ENCODE measurements at places on chromosomes 2 and 18.

DNA sequence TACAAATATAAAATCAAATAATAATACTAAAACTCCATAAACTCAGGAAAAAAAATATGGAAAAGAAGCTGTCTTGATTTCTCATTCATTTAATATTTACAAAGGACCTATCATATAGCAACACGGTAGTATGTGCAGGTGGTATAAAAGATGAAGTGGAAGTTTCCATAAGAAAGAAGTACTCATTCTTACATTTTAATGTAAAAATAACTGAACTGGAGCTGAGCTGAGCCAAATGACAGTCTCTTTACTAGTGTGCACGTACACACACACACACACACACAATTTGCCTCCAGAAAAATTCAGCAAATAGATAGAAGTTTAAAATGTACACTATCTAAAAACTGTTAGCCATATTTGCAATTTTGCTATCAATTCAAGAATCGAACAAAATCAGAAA lies 54.1 kb downstream of the ASXL2 start:
- DNase-seq, result no peak

- no peak for DNase-seq
These were observed 94.8 kb upstream of the ITGB6 start for GRCh38 chr2:160294889-160295288.

GRCh38 chr18:29644276-29644675 lies 1398.3 kb downstream of the DSC3 start:
- DNase-seq, result peak; percentile 11

DNA sequence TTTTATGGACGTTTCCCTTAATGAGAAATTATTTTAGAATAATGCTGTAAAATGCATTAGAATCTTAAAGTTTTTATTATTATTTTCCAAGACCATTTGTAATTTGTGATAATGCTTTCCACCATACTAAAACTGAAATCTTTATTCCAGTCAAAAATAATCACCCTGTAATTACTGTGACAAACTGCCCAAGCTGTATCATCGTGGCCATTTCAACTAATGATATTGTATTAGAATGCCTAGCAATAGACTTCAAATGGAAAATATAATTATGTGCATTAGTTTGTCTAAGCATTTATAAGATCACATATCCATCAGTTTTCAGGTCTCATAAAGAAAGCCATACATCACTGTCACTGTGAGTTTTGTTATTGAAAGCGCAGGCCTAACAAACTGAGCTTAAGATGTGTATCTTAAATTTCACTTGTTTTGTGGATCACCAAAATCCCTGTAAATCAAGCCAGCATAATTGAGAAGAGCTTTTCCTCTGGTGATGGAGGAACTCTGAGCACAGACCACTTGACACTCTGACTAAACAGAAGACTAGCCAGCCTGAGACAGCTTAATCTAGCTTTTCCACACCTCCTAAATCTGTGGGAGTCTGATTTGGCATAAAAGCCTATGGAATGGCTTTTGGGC lies 1312.2 kb upstream of the ACVR2A start:
- DNase-seq, result no peak

DNA sequence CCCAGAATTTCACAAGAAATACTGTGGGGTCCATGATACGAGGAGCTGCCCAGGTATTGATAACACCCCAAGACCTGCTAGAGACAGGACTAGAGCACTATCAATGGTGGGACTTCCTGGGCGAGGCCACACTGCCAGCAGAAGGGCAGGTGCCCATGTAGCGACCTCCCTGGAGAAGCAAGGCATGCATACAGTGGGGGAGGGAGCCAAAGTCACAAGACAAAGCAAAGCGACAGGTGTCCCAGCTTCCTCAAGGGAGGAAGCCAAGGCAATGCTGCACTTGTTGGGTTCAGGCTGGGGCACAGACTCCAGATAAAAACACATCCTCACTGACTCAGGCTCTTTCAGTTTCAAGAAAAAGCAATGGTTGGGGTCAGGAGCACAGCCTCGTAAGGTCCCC lies 7.5 kb downstream of the CD207 start:
- no peak for DNase-seq

DNA sequence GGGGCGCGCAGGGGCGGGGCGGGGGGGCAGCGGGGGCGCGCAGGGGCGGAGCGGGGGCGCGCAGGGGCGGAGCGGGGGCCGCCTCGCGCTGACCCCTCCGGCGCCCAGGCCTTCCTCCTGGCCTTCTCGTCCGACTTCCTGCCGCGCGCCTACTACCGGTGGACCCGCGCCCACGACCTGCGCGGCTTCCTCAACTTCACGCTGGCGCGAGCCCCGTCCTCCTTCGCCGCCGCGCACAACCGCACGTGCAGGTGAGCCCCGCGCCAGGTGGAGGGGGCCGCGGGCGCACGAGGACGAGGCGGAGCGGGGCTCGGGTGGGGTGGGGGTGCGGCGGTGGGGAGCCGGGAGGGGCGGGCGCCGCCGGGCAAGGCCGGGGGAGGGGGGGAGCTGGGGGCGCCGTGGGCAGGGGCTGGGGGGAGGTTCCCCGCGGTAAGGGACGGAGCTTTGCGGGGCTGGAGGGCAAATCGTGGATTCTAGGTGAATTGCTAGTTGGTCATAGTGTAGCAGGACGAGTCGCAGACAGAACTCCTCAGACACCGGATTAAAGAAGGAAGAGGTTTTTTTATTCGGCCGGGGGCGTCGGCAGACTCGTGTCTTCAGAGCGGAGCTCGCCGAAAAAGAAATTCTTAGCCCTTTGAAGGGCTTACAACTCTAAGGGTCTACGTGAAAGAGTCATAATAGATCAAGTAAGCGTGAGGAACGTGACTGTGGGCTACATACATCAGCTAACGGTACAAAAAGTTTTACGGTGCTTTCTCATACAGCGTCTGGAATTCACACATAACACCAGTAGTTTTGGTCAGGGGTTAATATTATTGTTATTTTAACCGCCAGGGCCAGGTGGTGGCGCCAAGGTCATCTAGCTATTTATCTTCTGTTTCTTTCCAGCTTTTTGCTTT lies 29.9 kb downstream of the ANO7 start:
- DNase-seq, result peak; percentile 16

DNA sequence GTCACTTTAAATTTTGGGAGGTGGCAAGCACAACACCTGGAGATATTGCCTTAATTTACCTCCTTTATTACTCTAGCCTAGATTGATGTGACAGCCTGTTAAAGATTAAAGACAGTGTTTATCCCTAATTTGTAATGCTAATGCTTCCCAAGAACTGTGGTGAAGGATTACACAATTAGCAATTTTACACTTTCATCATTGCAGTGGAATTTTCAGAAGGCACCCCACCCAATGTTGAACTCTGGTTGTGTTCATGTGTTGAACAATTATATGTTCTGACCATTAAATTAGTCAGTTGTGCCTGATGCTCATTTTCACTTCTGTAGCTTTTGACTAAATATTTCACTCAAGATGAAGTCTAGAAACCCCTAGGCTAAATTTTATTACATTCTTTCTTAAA lies 317.1 kb upstream of the CWC22 start:
- DNase-seq, result no peak

DNA sequence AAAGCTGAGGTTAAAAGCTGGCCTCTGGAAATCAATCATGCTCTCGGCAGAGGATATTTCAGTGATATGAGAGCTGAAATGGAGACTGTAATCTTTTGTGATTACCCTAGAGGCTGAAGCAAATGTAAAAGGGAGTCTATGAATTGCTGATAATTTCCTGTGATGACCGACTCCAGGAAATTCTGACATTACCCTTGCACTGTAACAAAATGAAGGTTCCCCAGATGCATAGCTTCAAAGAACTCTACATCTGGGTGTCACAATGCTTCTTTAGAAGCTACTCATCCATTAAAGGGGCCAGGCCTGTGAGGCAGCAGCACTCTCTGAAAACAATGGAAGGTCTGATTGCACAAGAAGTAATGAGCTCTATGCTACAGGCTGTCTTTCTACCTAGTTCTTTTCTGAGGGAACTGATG lies 268.2 kb upstream of the SESTD1 start:
- no peak for DNase-seq

GRCh38 chr2:231672617-231673347 lies 35.5 kb upstream of the PTMA start:
- DNase-seq, result peak; percentile 77

GRCh38 chr2:222424276-222424728 lies at the start of gene SGPP2:
TSS of gene SGPP2 (plus strand) at chr2:222424543. CDS start at chr2:222424603, 60 bp downstream.
- DNase-seq, result no peak

- no peak for DNase-seq
These were observed 72.4 kb downstream of the PXDN start for GRCh38 chr2:1671916-1672315.

DNA sequence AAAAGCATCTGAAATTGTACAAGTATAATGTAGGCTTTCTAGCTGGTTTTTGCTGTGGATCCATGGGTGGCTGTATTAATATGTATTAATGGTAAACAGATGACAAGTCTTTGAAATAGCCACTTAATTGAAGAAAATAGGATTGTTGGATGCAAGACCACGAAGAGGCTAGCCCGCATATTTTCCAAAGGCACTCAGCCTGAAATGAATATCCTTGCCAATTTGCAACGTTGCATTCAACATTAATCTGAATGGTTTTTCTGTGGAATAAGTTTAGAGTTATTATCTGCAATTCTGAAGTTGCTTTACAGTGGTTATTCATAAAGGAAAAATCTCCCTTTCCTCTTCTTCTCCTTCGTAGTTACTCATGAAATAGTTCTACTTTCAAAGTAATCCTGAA lies 86.2 kb upstream of the SPATS2L start:
- DNase-seq, result no peak

- peak; percentile 12 for DNase-seq
These were observed 208.4 kb downstream of the CDH20 start for GRCh38 chr18:61541673-61542072.

GRCh38 chr2:66794551-66794950 lies 359.6 kb downstream of the MEIS1 start:
- DNase-seq, result no peak

- DNase-seq, result no peak
These were observed 80.6 kb downstream of the TRABD2A start for GRCh38 chr2:84800194-84800805.

DNA sequence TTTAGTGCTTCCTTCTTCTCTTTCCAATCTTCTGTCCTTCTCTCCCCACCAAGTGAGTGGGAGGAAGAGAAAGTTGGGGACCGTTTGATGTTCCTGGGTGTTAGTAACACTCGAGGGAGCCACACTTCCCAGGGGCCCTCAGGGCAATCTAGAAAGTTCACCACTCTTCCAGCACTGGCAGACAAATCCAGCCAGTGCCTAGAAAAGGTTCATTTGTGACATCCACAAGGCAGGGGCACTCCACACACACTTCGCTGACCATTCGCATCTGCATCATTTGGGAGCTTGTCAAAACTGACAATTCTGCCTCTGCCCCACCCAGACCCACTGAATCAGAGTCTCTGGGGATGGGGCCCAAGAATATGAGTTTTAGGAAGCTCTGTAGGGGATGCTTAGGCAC lies 86.8 kb upstream of the ST3GAL5 start:
- no peak for DNase-seq

GRCh38 chr18:77529492-77530176 lies 280.0 kb downstream of the GALR1 start:
- DNase-seq, result no peak

DNA sequence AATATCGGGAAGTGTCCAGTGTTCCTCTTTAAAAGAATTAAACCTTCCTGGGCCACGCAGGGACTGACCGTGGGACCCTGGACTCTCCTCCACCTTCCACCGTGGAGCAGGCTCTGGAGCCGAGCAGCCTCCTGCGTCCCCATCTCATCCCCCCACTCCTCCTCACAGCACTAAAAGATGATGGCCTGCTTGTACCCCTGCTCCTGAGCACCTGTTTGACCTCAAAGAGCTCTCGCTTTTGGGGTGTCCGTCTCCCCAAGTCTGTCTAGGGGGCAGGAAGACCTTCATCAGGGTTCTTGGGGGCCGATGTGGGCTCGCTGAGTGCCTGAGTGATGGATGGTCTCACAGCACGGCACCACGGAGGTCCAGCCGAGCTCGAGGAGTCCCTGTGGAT lies 1.2 kb upstream of the SDC1 start:
- DNase-seq, result no peak

GRCh38 chr18:56516789-56517188 lies 121.6 kb downstream of the TXNL1 start:
- no peak for DNase-seq

DNA sequence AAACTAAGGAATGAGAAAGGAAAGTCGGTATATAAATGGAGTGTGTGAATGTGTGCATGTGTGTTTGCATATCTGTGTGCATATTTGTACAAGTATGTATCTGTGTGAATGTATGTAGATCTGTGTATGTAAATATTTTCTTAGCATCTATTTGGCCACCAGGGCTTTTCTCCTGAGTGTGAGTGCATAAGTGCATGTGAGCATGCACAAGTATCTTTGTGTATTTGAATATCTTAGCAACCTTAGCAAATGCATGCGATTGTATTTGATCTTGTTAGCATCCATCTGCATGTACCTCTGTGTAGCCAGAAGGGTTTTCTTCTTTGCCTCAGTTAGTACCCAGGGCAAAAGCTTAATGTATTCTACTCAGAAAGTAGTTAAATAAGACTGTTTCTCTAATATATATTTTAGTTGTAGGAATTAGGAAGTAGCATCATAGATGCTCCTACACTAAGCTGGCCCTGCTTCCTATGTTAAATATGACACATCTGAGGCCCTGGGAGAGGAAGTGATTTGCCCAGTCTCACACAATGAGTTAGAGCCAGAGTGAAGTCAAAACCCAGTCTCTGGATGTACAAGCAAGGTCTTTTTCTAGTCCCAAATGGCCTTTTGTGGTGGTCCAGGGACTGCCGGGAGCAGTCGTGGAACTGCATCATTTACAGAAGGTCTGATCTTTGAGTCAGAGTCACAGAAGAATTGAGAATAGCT lies 9.2 kb downstream of the FKBP1B start:
- DNase-seq, result no peak

GRCh38 chr2:204974487-204974886 lies 429.2 kb downstream of the PARD3B start:
- no peak for DNase-seq

DNA sequence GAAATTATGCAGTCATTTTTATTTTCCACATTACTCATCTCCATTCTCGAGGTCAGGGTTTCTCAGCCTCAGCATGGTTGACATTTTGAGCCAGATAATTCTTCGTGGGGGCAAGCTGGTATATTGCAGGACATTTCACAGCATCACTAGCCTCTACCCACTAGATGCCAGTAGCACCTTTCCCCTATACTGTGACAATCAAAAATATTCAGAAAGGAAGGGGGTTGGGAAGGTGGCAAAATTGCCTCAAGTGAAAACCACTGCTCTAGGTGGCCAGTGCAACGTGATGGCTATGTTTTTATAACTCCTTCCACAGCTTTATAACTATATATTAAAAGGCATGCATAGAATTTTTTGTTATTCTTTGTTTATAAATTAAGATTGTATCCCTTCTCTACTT lies 294.5 kb downstream of the CNTNAP5 start:
- DNase-seq, result no peak

GRCh38 chr2:236117861-236118269 lies 50.3 kb downstream of the GBX2 start:
- DNase-seq, result no peak

- DNase-seq, result no peak
These were observed 73.3 kb downstream of the SFXN5 start for GRCh38 chr2:72998234-72998651.

All from iris pigment epithelial cell (primary cell).